ENCODE measurements at places on chromosomes 7 and 10. TPM values are rescaled to one million over a fixed set of nuclear protein-coding genes. Genes with fewer than 3 reads are reported as not detected.
A peak's percentile ranks its signal among the peaks of the same experiment; 100 is the strongest.

ANKRD2 gene
- 1.1 TPM for total RNA-seq

CYP3A7 gene
- not detected for total RNA-seq

PAPSS2 gene
- total RNA-seq: 138 TPM

ANK3 gene
- 0.85 TPM for total RNA-seq

ITGA8 gene
- total RNA-seq: 0.23 TPM

REPIN1 gene
- 83.9 TPM for total RNA-seq

BICC1 gene
- 2.6 TPM for total RNA-seq

EMX2 gene
- total RNA-seq: 0.09 TPM

PLOD3 gene
- 104 TPM for total RNA-seq

AKR1C4 gene
- total RNA-seq: not detected

DNAJB9 gene
- 22.4 TPM for total RNA-seq

WEE2 gene
- total RNA-seq: not detected

DNA sequence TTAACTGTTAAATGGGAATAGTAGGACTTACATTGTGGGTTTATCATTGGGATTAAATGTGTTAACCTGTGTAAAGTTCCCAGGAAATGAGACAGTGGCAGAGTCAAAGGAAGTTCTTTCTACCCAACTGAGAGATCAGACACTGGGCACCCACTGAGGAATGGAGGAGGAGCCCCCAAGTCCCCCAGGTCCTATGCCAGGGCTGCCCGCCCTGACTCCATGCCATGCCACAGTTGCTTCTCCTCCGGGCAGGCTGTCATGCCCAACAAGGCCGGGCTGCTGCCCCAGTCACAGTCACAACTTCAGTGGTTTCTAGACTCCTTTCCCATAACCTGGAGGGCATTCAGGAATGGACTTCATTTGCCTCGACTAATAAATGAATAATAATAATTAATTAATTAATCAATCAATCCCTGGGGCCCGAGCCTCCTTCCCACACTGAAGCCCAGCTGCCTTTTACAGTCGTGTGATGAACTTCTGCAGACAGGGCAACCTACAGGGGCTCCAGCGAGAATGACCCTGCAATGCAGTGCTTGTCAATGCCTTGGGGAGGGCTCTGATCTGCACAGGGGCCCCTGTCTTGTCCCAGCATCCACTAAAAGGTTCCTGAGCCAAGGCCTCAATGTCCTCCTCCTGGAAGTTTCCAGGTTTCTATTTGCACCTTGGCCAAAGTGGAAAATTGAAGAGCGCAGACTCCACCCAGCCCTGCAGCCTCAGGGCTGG, 32.4 kb downstream of the DRGX start:
- DNase-seq: no peak

GRCh38 chr10:62326176-62326575, 48.0 kb upstream of the ZNF365 start:
- DNase-seq: no peak

DNA sequence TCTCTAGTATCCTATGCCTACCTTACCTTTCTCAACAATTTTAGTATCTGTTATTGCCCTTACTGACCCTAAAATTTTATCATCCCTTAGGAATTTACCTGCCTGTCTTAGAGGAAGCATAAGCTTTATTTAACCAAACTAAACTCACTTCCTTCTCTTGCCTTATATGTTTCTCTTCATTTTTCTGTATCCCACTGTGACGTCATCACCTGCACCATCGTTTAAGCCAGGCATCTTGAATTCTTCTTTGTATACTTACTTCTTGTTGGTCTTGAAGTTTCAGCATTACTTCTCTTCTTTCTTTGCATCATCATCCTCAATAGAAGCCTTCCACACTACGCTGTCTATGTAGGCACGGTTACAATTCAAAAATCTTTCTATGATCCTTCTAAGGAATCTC, 231.0 kb upstream of the SMIM30 start:
- DNase-seq: no peak

DNA sequence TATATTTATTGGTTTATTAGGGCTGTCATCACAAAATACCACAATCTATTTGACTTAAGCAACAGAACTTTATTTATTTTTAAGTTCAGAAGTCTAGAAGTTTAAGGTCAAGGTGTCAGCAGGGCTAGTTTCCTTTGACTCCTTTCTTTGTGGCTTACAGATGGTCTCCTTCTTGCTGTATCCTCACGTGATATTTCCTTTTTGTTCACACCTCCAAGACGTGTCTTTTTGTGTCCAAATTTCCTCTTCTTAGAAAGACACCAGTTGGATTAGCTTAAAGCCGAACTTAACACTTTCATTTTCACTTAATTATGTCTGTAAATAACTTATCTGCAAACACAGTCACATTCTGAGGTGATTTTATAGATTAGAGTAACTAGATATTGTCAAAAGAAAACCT, 631.4 kb upstream of the POT1 start:
- DNase-seq: no peak

GRCh38 chr7:2451171-2452073, 24.8 kb downstream of the GRIFIN start:
- peak; percentile 87 for DNase-seq

DNA sequence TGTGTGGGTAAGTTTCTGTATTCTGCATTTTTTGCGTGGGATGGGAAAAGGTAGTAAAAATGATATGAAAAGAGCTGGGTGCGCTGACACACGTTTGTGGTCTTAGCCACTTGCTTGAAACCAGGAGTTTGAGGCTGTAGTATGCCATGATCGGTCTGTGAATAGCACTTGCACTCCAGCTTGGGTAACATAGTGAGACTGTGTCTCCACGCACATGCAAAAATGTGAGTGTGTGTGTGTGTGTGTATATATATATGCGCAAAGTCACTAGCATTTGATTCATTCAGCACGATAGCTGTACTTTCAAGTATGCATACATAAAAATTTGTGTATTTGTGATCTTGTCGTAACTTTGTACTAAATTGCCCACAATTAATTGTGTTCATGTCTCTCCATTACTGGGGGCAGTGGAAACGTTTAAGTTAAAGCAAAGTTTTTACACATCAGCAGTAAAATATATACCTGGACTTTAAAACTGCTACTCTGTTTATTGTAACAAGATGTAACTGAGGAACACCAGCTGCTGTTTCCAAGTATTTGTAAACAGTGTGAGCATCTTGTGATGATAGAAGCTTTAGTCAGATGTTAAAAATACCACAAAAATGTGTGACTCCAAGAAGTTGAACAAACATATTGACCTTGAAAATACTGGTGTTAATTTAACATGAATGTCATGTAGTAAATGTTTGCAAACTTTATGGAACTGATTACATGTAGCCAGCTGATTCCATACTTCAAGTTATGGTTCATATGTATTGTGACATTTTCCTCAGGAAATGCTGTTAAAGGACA, 1.6 kb downstream of the ZRANB1 start:
- DNase-seq: peak; percentile 17

GRCh38 chr7:146002431-146003078, 114.0 kb upstream of the CNTNAP2 start:
- DNase-seq: no peak

- peak; percentile 67 for DNase-seq
Measured at GRCh38 chr7:102170393-102170970, 116.2 kb upstream of the SH2B2 start.

- DNase-seq: peak; percentile 79
Measured at GRCh38 chr7:155066417-155066950, 3.6 kb upstream of the HTR5A start.

DNA sequence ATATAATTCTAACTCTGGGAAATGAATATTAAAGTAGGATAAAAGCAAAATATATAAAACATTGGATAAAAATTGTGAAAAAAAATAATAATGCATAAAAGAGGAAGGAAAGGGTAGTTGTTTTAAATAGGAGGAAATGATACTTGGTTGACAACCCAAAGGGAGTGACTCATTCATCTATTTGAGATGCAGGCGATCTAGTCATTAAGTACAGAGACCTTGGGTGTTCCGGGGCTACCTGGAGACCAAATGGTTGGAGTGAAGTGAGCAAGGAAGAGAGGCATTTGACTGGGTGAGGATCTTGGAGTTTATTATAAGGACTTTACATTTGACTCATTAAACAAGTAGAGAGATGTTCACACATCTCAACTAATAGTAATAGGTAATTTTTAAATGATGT, 111.0 kb downstream of the LRRTM3 start:
- no peak for DNase-seq

DNA sequence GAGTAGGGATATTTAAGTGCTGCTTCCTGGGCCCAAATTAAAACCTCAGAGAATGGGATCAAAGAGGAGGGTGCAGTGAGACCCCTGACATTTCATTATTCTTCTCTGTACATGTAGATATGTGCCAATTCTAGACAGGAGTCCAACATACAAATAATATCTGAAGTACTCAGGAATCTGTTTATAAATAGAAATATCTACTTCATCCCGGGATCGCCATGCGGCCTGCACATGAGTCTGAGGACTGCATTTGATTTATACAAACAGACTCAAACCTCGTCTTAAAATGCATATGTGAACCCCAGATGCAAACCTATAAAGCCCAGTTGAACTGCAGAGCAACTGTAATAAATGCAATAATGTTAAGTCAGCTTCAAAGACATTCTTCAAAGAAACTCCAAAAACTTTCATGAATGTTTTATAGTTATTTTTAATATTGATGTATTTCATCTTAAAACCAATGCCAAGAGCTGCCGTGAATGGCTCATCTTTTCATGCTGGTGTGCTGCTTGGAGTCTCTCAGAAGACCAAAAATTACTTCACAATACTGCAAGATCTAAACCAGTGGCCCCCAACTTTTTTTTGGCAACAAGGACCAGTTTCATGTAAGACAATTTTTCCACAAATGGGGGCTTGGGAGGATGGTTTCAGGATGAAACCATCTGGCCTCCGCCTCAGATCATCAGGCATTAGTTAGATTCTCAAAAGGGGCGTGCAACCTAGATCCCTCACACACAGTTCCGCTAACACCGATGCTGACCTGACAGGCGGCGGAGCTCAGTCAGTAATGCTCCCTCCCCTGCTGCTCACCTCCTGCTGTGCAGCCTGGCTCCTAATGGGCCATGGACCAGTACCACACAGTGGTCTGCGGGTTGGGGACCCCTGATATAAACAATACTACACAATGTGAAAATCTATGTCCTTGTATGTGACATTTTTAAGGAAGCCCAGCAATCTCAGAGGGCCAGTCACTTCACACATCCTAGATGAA, 166.9 kb downstream of the PARD3 start:
- DNase-seq: no peak

- DNase-seq: no peak
Measured at GRCh38 chr7:38492010-38492409, 139.2 kb downstream of the AMPH start.

GRCh38 chr10:35792291-35792690, 150.2 kb upstream of the FZD8 start:
- no peak for DNase-seq

DNA sequence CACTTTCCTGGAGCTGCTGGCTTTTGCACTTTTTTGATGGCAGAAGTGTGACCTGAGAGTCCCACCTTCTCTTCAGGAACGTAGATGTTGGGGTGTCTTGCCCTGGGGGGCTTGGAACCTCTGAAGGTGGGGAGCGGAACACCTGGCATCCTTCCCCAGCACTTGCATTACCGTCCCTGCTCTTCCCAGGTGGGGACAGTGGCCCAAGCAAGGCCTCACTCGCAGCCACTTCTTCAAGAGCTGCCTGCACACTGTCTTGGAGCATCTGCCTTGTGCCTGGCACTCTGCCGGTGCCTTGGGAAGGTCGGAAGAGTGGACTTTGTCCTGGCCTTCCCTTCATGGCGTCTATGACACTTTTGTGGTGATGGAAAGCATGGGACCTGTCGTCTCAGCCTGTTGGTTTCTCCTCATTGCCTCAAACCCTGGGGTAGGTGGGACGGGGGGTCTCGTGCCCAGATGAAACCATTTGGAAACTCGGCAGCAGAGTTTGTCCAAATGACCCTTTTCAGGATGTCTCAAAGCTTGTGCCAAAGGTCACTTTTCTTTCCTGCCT, 31.1 kb downstream of the PFKFB3 start:
- DNase-seq: no peak

- DNase-seq: no peak
Measured at GRCh38 chr10:7704071-7705016, 1.2 kb downstream of the ITIH2 start.

GRCh38 chr10:89369156-89370105, 8.4 kb upstream of the IFIT1B start:
- peak; percentile 69 for DNase-seq

DNA sequence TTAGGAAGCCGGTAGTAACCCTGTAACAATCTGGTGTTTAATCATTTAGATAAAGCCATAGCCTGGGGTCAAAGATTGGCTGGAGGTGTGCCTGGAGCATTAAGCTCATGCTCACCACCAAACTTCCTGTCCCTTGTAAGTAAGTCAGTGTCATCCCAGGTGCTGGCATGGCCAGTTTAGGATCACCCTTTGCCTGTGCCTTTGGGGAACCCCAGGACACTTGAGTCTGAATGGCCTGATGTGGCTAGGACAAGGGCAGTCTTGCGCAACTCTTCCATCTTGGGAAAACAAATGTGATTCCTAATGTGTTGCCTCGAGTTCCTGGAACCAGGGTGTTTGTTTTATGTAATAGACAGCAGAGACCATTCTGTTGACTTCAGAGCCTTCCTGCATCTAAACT, 154.8 kb downstream of the GRK5 start:
- no peak for DNase-seq

DNA sequence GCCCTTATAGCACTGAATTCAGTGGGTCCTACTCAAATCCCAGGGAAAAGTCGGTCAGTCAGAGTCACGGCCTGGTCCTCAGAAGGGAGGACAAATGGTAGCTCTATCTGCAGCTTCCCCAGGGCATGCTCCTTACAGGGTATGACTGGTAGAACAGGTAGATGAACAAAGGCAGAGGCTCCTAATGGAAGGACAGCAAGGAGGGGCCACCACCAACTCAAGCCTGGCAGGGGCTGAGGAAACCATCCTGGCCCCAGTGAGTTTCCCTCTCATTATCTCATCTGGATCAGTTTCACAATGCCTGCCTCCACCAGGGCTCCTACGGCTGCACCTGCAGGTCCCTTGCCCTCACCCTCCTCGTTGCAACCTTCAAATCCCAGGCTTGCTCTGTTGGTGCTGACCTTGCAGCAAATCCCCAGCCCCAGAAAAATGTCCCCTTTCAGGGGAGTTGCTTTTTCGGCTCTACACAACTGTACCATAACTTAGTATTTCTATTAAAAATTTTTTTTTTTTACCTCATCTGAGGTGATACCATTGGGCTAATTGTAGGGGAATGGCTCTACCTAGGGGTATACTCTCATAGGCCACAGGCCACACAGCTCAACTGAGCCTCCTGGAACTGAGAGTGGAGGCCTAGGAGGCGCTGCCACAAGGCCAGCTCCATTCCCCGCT, 2.4 kb upstream of the MYO1G start:
- DNase-seq: no peak

GRCh38 chr7:107725138-107725740, 18.7 kb upstream of the CBLL1 start:
- peak; percentile 84 for DNase-seq

- DNase-seq: no peak
Measured at GRCh38 chr7:151840088-151840910, 36.6 kb downstream of the PRKAG2 start.
